ENCODE measurements at places on chromosomes 7 and 10. TPM values are rescaled to one million over a fixed set of nuclear protein-coding genes. Genes with fewer than 3 reads are reported as not detected.

DNA sequence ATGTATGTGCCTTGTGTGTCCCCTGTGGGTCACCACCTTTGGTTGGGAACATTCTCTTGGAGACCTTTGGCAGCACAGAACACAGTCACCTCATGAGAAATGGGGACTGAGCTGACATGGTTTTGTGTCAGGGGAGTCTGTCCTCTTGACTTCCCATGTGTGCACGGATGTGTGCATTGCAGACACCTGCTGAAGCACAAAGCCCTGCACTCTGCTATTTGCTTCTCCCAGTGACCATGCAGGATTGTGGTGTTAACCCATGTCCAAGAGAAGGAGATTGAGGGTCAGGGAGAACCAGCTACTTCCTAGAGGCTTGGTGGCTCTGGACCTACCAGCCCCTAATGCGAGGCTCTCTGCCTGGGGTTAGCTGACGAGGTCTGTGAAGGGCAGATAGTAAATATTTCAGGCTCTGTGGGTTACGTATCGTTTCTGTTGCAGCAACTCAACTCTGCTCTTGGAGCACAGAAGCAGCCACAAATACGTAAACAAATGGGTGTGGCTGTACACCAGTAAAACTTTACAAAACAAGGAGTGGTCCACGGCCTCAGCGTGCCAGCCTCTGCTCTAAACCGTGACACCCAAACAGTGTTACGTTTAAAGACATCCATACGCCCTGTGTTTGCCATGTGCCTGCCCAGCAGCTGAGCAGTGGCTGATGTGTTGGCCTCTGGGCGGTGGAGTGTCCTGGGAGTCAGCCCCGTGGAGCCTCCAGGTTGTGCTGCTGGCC is 51.7 kb downstream of the ADCY1 start:
- no peak for DNase-seq

DNA sequence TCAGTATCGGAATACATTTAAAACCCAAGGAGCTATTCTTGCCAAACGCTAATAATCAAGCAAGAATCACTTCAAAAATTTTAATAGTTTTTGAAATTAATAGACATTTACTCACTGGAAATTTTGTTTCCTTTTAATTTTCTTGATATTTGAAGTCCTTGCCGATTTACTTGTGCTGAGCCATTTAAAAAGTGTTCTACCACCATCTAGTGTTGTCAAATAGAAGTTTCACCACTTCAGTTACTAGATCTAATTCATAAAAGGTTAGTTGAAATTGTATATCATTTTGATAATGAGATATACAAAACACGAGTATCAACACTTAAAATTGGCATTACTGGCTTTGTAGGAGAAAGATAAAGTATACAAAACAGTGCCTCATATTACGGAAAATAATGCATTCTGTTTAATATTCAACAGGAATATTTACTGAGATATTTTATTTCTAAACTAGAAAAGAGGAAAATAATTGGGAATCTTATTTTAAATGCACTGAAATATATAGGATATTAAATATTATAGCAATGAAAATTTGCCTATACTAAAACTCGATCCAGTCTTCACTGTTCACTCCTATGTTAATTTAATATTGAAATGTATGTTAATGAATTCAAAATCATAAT is 664.8 kb upstream of the SEMA3D start:
- no peak for DNase-seq

GRCh38 chr10:62019685-62020359 is 118.3 kb downstream of the ARID5B start:
- no peak for DNase-seq

DNA sequence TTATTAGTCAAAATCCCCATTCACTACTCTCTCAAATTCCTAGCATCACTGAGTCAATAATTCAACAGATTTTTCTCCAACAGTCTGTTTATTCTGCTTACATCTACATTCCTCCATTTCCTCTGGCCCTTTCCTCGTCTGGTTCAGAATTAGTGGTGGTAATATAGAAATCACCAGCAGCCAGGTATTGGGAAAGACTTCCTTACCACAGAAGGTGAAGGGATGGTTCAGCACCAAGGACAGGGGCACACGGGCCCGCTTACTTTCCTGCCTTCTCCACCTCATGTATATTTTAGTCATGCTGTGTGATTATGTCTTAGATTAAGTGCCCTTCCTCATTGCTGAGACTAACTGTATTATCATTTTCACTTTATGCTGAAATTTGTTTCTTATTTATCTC is 70.4 kb upstream of the APBB1IP start:
- DNase-seq, result peak; percentile 59

GRCh38 chr10:36638462-36639155 is 486.8 kb upstream of the ANKRD30A start:
- no peak for DNase-seq

CALHM1 gene
- 0.41 TPM for total RNA-seq

ADAM12 gene
- total RNA-seq, result 0.22 TPM

NEURL1 gene
- total RNA-seq, result 0.30 TPM

DNA sequence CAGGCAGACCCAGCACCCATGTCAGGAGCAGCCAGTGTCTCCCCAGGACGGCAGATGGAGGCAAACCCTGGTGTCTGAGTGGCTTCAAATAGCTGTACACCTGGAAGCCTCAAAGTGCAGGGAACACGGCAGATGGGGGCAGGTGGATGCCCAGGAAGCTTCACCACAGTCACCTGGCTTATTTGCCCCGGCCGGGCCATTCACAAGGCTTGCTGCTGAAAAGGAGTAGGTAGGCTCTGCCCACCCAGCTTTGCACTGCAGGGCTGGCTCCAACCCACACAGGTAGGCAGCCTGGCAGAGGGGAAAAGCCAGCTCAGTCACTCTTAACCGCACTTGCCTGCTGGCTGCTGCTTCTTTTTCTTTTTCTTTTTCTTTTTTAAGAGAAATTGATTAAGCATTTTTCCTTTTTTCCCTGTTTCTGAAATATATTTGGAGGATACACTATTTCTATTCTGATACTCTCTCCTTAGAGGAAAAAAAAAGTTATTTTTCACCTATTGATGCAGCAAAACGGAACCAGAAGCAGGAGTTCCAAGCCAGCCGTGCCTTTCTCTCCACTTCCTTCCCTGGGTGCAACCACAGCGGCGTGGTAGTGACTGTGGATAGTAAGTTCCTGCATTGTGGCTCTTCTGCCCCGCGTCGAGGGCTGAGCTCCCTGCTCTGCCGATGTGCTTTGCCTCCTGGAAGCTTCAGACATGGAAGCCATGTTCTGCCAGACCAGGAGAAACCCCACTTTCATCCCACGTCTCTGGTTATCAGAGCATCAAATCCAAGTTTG is 118.3 kb downstream of the KLF6 start:
- peak; percentile 36 for DNase-seq

DNA sequence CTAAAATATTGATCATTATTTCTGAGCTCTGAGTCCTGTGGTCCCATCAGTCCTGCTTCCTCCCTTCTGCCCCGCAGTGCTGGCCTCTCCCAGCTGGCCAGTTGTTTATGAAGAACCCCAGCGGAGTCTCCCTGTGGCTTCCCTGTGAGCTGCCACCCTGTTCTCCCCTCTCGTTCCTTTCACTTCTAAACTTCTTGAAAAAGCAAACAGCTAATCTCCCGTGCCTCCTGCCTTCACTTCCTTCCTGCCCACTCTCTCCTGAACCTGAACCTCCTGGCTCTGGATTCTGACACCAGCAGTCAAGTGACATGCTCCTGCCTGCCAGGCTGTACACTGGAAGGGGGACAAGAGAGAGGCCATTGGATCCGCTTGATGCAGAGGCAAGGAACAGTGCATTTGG is 63.7 kb upstream of the ZPBP start:
- DNase-seq, result no peak

- DNase-seq, result no peak
Measured at GRCh38 chr10:46310851-46311250, 24.1 kb downstream of the ANTXRL start.

GRCh38 chr7:45872116-45873034 is 507 bp downstream of the CCDC201 start:
- no peak for DNase-seq

DNA sequence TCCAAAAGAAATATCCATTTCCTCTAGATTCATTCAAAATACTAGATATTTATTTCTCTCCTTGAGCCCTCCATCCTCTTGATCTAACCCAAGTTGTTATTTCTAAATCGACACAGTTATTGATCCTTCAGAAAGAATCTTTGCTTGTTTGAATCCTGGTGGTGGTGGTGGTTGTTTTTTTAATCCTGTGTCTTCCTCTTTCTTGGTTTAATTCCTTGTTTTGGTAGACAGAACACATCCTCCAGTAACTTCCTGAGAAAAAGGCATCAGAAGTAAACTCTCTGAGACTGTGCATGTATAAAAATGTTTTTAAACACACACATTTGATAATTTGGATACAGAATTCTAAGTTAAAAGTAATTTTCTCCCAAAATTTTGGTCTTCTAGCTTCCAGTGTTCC is 49.9 kb downstream of the SIRT1 start:
- DNase-seq, result no peak

GRCh38 chr7:101555921-101556275 is 73.2 kb downstream of the MYL10 start:
- no peak for DNase-seq

SLC39A12 gene
- total RNA-seq, result not detected

IGF2BP3 gene
- 11.3 TPM for total RNA-seq

DNA sequence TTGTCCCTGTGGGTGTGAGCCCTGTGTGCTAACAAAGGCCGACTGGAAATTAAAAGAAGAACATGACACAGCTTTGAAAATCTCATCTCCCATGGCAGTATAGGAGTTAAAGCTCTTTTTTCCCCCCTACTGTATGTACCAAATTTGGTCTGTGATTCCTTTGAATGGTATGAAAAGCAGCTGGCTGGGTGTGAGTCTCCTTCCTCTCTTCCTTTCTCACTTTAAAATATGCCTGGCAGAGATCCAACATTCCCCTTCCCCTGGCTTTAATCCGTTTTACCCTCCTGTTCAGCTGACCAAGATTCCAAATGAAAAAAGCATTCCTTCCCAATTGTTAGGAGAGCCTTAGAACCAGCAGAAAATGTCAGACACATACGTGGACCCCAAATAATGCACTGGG is 225.0 kb upstream of the CELF2 start:
- no peak for DNase-seq

GRCh38 chr10:106296750-106297392 is 867.6 kb downstream of the SORCS1 start:
- DNase-seq, result no peak

Measured in B cell (primary cell).